ENCODE measurements at places on chromosomes 16 and 17.
A peak's percentile ranks its signal among the peaks of the same experiment; 100 is the strongest.

- peak; percentile 97 for DNase-seq
Observed at GRCh38 chr17:40068917-40069750, 6.4 kb downstream of the THRA start.

- no peak for DNase-seq
Observed at GRCh38 chr16:28187595-28188004, 24.2 kb downstream of the XPO6 start.

DNA sequence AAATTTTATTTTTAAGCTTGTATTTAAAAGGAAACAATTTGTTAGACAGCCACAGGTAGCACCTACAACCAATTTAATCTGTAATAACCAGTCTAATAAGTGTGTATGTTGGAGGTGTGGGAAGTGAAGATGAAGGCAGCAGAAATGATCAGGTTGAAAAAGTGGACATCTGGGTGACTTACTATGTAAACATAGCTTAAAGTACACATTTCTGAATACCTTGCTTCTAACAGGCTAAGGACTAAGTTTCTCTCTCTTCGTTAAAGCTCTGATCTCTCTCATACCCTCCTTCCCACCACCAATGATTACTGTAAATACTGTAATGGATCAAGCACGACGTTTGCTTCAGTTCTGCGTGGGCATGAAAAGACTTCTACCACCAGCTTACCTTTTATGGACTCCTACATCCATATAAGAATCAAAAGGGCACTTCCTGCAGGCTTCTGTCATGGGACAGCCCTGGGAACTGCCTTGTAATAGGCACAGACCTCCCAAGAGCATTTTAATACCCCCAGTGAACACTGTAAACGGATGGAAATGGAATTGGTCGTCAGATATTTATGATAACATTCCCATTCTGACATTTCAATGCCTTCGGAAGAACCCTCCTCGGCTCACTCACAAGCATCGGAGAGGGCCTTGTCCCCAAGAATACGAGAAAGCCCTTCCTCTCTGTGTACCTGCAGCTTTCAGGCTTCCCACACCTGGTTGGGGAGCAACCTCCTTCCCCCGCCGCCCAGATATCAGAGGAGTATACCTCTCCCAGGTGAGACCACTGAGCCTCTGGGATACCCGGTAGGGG, 700 bp downstream of the CCDC43 start:
- DNase-seq, result no peak

- DNase-seq, result no peak
Observed at GRCh38 chr16:11251525-11252481, 4.2 kb downstream of the SOCS1 start.

DNA sequence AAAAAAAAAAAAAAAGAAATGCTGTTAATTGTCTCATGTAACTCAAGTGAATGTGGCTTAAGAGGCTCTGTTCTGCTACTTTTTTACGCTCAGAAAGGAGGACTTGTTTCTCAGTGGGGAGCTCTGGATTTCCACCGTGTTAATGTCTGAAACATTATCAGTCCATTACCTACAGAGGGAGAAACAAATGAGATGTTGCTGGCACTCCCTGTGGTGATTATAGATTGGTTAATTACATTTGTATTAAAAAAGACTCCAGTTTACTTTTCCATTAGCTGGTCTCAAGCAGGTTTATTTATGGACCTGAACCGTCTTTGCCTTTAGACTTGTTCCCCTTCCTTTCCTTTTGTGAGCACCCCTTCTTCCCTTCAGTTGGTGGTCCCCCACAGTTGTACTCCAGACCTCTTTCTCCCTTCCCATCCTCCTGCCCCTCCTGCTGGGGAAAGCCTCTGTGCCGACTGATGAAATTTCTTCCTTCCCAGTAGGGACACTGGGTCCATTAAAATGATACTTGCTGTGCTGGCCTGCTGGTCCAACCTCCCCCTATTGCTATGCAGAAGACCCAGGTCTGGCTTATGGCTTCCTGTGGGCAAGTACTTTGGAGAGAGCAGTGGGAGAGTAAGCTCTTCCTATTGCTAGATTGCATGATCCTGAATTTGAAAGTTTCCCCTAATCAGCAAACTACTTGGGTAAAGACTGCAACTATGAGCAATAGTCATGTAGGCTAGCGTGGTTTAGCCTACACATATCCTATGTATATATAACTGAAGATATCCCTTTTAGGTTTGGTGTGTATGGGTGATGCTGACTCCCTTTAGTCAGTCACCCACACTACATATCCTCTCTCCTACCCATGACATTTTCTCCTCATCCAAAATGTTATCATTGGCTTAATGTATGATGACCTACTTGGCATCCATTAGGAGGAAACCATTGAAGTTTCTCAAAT, 8.1 kb downstream of the CDC6 start:
- no peak for DNase-seq

DNA sequence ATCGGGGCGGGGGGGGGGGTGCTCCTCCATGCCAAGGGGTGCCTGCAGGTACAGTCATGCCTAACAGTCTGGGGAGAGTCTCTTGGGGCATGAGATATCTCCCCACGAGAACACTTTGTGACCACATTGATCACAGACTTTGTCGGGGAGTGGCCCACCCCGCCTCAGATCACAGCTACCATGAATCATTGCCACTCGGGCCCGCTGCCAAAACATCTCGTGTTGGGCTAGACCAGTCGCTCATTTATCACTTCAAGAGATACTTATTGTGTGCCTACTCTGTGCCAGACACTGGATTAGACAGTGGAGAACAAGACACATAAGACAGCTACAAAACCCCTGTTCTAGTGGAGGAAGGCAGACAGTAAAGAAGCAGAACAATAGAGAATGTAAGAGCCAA, 72.6 kb downstream of the CLEC16A start:
- no peak for DNase-seq

DNA sequence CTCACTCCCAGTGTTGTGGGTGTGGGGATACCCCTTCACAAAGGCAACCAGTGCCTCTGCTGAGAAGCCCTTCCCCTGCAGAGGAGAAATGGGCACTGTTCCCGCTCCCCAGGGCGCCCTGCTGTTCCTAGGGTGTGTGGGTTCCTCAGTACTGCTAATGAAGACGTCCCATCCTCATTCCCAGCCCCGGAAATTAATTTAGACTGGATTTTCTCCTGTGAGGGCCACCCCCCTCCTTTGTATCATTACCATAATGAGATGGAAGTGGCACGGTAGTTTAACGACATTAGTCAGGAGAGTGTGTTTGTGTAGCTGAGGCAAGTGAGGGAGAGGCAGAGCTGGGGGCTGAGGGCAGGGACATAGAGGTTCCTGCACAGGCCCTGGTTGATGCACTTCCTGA, 53.2 kb downstream of the PIPOX start:
- DNase-seq, result peak; percentile 69

DNA sequence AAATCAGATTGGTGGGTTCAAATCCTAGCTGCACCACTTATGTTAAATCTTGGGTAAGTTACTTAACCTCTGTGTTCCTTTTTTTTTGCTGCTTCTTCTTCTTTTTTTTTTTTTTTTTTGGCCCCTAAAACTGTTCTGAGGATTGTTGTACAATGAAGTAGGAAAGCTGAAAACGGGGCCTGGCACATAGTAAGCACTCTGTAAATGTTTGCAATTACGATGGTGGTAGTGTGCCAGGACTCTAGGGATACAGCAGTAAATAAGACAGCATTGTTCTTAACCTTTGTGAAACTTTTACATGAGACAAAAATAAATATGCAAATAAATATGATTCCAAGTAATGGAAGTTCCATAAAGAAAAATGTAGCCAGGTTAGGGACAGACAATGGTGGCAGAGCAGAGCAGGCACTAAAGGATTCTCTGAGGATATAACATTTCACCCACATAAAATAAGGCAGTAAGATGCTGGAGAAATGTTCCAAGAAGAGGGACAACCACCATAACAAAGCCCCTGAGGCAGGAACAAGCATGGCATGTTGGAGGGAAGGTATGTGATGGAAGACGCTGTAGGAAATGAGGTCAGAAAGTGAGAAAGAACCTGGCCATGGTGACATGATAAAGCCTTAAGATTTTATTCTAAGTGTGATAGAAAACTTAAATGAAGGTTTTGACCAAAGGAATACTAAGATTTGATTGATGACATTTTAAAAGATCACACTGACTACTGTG, 127.3 kb downstream of the NLK start:
- DNase-seq, result no peak

DNA sequence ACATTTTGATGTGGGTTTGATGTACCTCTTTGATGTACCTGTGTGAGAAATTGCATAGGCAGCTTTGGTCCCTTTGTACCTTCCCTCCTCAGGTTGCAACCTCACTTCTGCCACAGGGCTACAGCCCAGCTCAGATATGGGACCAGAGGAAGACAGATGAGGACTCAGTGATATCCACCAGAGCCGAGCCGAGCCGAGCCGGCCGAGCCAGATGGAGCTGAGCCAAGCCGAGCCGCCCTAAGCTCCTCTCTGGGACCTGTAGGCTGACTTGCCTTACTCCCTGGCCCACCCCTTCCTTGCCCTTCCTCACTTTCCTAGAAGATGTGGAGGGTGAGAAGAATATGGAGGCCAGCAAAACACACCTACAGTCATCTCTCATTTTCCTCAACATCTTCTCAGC, 3.8 kb downstream of the HEATR9 start:
- no peak for DNase-seq

- DNase-seq, result no peak
Observed at GRCh38 chr17:52477824-52478699, 319.5 kb upstream of the CA10 start.

Data from putamen (tissue), 1 donor.